ENCODE measurements at places on chromosomes 1 and 21. TPM values are rescaled to one million over a fixed set of nuclear protein-coding genes. Genes with fewer than 3 reads are reported as not detected.

The KRTAP7-1 gene
- not detected for total RNA-seq

The KRTAP10-4 gene
- total RNA-seq: not detected

The PTGS2 gene
- total RNA-seq: 0.85 TPM

The ICOSLG gene
- 4.7 TPM for total RNA-seq

The BEND5 gene
- total RNA-seq: 4.2 TPM

The NEXN gene
- total RNA-seq: 391 TPM

The S100A2 gene
- 2.7 TPM for total RNA-seq

The SYPL2 gene
- 25.3 TPM for total RNA-seq

The OR6N1 gene
- total RNA-seq: not detected

The CLCA4 gene
- 0.27 TPM for total RNA-seq

The SEMA4A gene
- 1.0 TPM for total RNA-seq

The KDF1 gene
- 0.27 TPM for total RNA-seq

The C1orf116 gene
- total RNA-seq: 0.74 TPM

The IL20 gene
- not detected for total RNA-seq

The LIN28A gene
- not detected for total RNA-seq

The NPHP4 gene
- total RNA-seq: 3.7 TPM

The LCE2B gene
- not detected for total RNA-seq

The FCGR2B gene
- 9.7 TPM for total RNA-seq

The BNIPL gene
- 0.47 TPM for total RNA-seq

The CLDN8 gene
- not detected for total RNA-seq

The GUCA2A gene
- not detected for total RNA-seq

The PIGR gene
- total RNA-seq: 0.91 TPM

The UTS2 gene
- not detected for total RNA-seq

The PDPN gene
- total RNA-seq: 16.7 TPM

The ADGRL4 gene
- total RNA-seq: 19.3 TPM

The CFHR5 gene
- not detected for total RNA-seq

The VWA5B1 gene
- 0.16 TPM for total RNA-seq

All from left ventricle myocardium inferior (tissue), 1 donor.